ENCODE measurements at places on chromosomes 16 and 17. TPM values are rescaled to one million over a fixed set of nuclear protein-coding genes. Genes with fewer than 3 reads are reported as not detected.
A peak's percentile ranks its signal among the peaks of the same experiment; 100 is the strongest.

DNA sequence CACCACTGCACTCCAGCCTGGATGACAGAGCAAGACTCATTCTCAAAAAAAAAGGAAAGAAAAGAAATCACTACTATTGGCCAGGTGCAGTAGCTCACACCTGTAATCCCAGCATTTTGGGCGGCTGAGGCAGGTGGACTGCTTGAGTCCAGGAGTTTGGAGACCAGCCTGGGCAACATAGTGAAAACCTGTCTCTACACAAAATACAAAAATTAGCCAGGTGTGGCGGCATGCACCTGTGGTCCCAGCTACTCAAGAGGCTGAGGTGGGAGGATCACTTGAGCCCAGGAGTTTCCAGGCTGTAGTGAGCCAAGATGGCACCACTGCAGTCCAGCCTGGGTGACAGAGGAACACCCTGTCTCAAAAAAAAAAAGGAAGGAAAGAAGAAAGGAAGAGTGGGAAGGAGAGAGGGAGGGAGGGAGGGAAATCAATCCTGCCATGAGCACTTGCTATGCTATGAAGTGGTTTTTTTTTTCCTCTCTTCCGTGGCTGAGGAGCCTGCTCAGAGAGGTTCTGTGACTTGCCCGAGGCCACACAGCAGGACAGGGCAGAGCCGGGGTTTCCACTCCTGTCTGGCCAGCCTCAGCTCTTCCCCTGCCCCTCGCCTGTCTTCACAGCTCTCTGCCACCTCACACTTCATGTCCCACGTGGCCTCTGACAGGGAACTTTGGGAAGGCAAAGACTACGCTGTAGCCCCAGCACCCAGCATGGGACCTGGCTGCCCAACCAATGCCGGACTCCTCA lies 10.9 kb downstream of the GRIN2C start:
- no peak for DNase-seq

DNA sequence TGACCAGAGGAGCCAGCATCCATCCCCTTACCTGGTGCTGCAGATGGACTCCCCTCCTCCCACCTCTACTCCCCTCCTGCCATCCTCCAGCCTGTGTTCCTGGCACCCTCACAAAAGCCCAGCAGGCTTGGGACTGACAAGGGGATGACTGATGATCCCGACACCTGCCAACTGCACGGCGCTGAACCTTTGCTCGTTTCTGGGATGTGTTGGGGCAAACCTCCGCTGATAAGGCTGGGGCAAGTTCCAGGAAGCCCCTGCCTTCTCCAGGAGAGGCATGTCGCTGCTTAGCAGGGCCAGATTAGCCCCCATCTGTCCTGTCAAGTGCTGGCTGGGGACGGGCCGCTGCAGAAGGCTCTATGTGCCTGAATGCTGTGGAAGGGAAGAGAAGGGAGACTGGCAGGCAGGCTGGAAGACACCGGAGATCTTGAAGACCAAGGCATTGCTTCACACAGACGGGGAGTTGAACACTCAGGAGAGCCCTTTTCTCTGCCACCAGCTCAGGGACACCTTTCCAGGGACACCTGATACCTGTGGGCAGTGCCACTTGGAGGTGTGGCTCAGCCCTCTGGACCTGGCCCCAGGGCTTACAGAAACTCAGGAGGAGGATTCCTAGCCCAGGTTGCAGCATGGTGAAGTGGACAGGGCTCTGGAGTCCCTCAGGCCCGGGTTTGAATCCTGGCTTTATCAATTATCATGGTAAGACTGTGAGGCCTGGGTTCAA lies 973 bp upstream of the KRT15 start:
- peak; percentile 74 for DNase-seq

GRCh38 chr16:27269300-27270150 lies 953 bp upstream of the NSMCE1 start:
- DNase-seq: peak; percentile 37

- DNase-seq: no peak
These were observed 25.0 kb upstream of the MAPK3 start for GRCh38 chr16:30147843-30148510.

GRCh38 chr17:18889658-18890057 lies 31.7 kb downstream of the PRPSAP2 start:
- DNase-seq: no peak

DNA sequence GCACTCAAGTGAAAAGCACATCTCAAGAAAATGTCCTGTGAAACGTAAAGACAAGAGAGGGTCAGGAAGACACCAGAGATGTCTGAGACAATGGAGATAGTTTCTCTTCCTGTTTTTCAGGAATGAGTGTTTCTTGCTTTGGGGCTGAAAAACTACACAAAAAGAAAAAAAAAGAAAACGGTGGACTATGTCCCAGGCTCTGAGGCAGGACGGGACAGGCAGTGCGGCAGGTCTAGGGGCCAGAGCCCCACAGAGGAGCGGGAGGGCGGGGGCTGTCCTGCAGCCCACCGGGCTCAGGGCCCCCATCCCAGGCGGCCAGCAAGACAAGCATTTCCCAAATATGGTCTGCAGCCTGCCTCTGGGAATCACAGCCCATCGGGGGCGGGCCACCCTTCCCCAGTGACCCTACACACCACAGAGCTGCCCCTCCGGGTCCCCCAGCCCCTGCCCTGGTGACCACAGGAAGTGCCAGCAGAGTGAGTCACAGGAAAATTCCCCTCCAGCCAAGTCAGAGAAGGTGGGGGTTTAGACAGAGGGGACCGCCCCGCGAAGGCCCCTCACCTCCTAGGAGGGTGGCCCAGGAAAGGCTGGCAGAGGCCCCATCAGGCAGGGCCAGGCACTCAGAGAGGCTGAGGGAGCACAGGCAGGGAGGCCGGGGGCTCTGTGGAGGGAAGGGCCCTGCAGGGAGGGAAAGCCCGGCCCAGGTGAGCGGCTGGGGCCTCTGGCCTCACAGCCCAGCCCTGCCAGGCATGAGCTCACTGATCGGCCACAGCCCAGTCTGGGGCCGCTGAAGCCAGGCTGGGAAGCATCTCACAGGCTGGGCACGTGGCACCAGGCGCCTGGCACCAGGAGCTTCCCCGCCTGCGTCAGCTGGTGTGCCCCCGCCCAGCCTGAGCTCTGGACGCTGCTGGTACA lies 6.3 kb downstream of the BCAR1 start:
- DNase-seq: peak; percentile 82

COL1A1 gene
- total RNA-seq: 331 TPM

ATP2A1 gene
- 0.75 TPM for total RNA-seq

TBC1D3 gene
- not detected for total RNA-seq

DNA sequence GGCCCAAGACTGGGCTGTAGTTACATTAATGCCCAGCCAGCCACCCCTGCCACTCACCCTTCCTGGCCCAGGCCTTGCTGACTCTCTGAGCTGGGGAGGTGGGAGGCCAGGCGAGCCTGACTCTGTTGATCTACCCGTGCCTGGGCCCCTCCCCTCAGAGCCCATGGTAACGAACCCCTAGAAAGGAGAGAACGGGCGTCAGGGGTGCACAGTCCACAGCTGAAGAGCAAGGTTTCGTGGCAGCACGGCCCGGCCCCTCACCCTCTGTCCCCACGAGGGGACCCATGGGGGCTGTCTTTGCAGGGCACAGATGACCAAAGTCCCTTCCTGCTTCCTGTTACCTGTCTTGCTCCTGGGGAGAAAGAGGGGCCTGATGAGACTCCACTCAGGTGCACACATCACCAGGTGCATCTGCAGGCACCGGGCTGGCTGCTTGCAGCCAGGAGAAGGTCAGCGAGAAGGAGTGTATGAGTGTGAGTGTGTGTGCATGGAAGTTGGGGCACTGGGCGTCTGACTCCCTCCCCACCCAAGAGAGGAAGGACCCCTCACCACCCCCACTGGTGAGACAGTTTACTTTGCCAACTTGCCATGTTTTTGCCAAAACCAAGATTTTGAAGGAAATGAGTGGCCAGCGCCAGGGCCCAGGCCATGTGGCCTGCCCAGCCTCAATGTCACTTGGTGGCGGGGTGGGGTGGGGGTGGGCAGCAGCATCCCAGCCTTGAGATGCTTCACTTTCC lies 359.1 kb downstream of the SEC14L1 start:
- DNase-seq: peak; percentile 41

- peak; percentile 82 for DNase-seq
These were observed 36.1 kb upstream of the ZC3H18 start for GRCh38 chr16:88533932-88534637.

Measured in ureter (tissue), 1 donor.